ENCODE measurements at places on chromosomes 11 and 22.

GRCh38 chr11:102115557-102115956 is 5.3 kb downstream of the YAP1 start:
- no peak for DNase-seq

- DNase-seq = no peak
These were observed 7.4 kb upstream of the CDC42BPG start for GRCh38 chr11:64851831-64852351.

DNA sequence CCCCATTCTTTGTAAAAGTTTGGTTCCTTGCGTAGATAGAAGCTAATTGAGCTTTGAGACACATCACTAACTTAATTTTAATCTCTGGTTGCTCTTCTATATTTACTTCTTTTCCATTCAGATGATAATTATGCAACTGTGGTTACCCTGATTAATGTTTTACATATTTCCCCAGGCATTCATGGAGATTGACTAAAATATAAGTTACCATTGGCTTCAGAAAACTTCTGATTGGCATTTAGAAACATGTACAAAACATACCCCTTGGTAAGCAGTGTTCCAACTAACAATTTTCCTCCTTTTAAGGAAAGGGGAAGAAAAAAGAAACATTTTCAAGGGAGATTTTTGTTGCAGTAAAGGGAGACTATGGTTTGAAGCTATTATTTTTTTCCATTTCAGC is 43.9 kb downstream of the FAT3 start:
- no peak for DNase-seq

GRCh38 chr11:18383388-18384156 is 10.8 kb upstream of the LDHA start:
- peak; percentile 89 for DNase-seq

DNA sequence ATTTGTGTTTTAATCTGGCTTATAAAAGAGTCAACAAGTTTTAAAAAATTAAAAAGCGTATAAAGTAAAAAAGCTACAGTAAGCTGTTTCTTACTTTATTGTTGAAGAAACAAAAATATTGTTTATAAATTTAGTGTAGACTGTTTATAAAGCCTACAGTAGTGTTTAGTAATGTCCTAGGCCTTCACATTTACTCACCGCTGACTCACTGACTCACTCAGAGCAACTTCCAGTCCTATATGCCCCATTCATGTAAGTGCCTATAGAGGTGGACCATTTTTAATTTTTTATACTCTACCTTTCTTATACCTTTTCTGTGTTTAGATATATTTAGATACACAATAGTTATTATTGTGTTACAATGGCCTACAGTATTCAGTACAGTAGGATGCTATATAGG is 12.2 kb downstream of the MPPED2 start:
- DNase-seq = no peak

GRCh38 chr11:3121931-3122774 is 43.0 kb downstream of the OSBPL5 start:
- peak; percentile 53 for DNase-seq

GRCh38 chr11:68942751-68943271 is 38.0 kb downstream of the MRGPRD start:
- no peak for DNase-seq

DNA sequence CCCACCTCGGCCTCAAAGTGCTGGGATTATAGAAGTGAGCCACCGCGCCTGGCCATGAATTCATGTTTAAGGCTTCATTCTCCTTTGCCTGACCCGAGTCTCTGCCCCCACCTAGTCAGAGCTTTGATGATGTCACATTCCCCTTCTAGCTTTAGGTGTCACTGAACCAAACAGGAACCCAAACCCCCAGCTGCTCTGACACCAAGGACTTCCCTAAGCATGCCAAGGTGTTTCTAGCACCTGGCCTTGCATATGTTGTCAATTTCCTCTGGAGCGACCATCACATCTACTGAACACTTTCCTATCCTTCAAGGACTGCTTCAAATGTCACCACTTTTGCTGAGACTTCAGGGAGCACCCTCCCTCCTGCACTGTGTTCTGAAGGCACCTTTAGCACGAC is 2.3 kb downstream of the F2 start:
- DNase-seq = no peak

- DNase-seq = peak; percentile 75
These were observed at the start of gene TLCD5 for GRCh38 chr11:120324932-120325810. TSS of gene TLCD5 (plus strand) at chr11:120325299. CDS start at chr11:120327442, 2,143 bp downstream.

- peak; percentile 79 for DNase-seq
These were observed 39.9 kb downstream of the PTPRJ start for GRCh38 chr11:48020092-48020755.

GRCh38 chr11:11770296-11770695 is 71.5 kb upstream of the USP47 start:
- DNase-seq = no peak

DNA sequence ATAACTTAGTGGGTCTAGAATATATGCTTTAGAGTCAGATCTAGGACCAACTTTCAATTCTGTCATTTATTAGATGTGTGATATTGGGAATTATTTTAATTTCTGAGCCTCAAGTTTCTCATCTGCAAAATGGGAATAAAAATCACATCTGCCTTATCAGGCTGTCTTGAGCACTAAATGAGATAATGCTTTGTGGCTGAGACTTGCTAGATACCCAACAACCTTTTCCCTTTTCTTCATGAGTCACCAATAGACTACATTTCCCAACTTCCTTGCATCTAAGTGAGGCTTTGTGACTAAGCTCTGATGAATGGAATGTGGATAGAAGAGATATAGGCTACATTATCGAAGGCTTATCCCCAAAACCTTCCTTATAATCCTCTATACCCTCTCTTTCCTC is 220.7 kb upstream of the SESN3 start:
- no peak for DNase-seq

DNA sequence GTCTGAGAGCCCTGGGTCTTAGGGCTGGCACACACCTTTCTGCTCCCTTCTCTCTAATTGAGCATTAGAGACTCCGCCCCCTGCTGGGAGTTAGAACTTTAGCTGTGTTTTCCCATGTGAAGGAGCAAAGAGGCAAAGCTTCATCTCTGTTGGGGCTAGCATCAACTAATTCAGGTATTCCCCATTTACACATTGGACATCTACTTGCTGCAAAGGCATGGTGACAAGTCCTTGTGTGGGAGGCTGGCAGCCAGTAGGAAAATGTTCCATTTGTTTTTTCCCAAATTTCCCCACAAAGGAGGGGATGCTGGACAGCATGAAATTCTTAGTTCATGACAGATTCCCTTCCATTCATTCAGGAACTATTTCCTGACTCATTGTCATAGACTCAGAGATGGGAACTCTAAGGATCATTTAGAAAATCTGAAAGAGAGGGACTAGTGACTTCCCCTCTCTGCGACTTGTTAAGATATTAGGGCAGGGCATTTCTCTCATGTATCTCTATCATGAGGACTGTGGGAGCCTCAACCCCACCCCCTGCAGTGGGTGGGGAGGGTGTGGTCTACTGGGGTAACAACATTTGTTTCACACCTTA is 3.6 kb downstream of the CD44 start:
- peak; percentile 83 for DNase-seq

DNA sequence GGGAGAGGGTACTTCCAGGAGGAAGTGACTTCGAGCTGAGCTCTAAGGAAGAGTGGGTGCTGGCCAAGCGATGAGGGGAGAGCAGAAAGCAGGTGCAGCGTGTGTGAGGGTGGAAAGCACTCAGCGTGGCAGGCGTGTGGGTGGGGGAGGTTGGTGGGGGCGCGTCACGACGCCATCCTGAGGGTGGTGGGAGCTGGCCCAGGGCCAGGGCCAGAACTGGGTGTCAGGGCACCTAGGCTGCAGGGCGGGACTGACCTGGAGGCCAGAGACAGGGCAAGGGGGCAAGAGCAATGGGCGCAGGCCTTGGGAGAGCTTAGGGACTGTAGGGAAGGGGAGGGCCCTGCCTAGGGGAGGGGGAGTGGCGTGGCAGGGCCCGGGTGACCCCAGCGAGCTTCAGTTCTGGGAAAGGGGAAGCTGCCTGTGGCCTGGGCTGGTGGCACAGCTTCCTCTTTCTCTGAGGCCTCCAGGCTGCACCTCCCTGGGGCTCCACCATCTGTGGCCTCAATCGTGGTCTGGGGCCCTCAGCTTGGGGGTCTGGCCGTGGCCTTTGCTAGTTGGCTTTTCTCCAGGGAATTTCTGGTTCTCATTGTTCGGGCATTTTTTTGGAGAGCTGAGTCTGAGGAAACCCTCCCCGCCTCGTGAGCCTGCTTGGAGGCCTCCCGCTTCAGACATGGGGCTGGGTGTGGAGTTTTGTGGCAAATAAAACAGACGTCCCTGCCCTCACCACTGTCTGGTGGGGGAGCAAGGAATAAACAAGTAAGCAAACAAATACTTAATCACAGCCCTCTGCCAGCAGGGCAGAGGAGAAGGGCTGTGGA is 8.9 kb downstream of the RELT start:
- DNase-seq = no peak

DNA sequence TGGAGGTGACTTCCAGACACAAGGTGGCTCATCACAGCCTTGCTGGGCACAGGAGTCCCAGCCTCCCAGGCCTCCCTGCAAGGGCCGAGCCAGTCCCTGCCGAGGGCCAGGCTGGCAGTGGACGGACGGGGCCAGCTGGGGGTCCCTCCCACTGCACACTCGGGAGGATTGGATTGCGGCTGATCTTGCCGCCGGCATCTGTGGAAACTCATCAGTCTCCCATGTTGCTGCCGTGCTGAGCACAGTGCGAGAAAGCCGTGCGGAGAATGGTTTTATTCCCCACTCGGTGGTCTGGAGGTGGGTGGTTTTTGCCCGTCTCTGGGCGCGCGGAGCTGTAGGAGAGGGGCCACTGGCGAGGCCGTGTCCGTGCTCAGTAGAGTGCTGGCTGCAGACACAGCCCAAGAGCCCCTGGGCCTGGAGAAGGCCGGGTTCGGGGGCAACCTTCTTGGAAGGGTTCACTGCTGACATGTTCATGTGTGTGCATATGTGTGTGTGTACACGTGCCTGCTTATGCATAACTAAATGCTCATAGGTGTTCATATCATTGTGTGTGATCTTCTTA is 1246.4 kb downstream of the BRD1 start:
- DNase-seq = no peak

DNA sequence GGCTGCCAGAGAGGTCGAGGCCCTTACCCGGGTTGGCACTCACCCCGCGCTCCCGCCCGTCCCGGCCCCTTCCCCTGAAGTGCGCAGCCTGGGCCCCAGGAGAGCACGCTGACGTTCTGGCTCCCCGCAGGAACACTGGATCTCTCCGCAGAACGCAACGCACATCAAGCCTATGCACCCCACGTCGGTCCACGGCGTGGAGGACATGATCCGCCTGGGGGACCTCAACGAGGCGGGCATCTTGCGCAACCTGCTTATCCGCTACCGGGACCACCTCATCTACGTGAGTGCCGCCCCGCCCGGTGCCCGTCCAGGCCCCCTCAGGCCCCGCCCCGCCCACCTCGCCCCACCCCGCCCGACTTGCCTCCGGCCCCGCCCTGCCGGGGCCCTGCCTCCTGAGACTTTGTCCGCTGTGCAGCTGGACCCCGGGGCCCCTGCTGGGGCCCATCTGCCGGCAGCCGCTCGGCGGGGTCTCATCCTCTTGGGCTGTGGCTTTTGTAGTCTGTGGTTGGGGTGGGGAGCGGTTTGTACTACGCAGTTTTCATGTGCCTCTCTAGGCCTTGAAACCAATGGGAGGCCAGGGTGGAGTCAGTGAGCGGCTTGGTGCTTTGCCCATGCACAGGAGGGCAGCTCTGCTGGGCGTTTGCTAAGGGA is 19.7 kb downstream of the MYO7A start:
- peak; percentile 72 for DNase-seq

DNA sequence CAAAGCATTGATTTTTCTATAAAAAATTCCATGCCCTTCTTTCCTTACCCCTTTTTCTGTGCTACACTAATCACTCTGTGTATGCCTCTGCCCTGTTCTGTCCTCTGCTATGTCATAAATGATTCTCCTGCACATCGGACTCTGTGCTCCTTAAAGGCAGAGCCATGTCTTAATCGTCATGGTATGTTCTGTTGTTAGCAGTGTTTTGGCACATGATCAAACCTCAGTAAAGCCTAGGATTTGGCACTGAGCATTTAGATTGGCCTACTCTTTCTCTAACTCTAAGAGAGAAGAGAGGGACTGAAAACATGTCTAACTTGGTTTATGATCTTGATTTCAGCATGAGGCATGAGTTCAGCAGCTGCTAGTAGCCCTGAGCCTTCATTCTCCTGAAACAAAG is 266.9 kb downstream of the AASDHPPT start:
- no peak for DNase-seq

- DNase-seq = no peak
These were observed 41.7 kb downstream of the KIAA1671 start for GRCh38 chr22:24994070-24994763.

- no peak for DNase-seq
These were observed 80.9 kb upstream of the OR9Q1 start for GRCh38 chr11:57942808-57943207.

DNA sequence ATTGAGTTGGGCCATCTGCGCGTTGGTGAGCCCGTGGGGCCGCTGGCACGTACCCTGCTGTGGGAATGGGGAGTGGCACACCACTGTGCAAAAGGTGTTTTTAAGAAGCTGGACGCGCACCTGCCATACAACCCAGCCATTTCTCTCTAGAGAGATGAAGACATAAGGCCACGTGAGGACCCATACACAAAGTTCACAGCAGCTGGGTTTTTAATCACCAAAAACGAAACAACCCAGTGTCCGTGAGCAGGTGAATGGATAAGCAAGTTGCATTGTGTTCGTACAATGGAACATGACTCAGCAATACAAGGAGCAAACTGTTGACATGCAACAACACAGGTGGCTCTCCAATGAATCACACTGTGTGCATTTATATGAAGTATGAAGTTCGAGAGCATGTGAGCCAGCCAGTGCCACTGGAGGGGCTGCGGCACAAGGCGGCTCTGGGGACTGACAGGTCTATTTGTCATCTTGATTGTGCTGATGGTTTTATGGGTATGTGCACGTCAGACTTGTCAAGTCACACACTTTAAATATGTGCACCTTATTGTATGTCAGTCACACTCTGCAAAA is 30.6 kb upstream of the PANX2 start:
- DNase-seq = no peak

DNA sequence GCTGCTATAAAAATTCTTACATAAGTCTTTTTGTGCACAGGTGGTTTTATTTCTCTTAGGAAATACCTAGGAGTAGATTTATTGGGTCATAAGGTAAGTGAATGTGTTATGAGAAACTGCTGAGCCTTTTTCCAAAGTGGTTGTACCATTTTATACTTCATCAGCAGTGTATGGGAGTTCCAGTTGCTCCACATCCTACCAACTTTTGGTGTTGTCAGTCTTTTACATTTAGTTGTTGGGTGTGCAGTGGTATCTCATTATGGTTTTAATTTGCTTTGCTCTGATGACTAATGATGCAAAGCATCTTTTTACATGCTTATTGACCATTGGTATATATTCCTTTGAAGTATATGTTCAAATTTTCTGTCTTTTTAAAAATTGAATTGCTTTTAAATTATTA is 3.1 kb downstream of the CAT start:
- DNase-seq = no peak

All from activated effector memory CD4-positive, alpha-beta T cell treated with anti-CD3 and anti-CD28 coated beads, Interleukin-2, amount 50 U/mL, for 16 hours (primary cell).